ENCODE measurements at places on chromosomes 1 and 21.

DNA sequence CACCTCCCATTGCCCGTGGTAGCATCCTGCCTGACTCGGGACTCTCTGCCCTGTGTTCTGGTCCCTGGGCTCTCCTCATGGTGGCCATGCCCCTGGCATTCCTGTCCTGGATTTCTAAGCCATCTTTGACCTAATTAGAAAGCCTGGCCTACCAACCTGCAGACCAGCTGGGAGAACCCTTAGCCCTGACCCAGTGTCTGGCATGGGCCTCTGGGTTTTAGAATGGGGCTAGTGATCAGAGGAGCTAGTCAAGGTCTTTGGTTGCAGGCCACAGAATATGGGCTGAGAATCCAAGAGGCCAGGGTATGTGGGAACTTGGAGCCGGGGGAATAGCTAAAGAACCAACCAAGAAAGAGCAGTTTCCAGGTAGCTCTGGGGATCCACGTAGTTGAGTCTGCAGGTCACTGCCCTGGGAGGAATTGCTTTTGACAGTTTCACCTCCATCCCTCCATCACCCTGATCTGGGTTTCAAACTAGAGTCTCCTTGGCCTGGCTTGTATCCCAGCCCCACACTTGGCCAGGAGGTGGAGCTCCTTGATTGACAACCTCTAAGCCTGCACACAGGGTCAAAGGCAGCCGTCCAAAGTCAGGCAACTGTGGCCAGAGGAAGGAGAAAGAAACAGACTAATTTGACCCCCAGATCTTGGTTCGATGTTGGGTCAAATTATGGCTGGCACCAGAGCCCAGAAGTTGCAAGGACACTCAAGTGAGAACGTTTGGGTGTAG, 54.7 kb upstream of the ABCG1 start:
- peak; percentile 15 for DNase-seq

GRCh38 chr1:38667626-38668025, 191.9 kb downstream of the RRAGC start:
- DNase-seq: no peak

- DNase-seq: no peak
Observed at GRCh38 chr1:241711326-241711725, 59.2 kb downstream of the WDR64 start.

DNA sequence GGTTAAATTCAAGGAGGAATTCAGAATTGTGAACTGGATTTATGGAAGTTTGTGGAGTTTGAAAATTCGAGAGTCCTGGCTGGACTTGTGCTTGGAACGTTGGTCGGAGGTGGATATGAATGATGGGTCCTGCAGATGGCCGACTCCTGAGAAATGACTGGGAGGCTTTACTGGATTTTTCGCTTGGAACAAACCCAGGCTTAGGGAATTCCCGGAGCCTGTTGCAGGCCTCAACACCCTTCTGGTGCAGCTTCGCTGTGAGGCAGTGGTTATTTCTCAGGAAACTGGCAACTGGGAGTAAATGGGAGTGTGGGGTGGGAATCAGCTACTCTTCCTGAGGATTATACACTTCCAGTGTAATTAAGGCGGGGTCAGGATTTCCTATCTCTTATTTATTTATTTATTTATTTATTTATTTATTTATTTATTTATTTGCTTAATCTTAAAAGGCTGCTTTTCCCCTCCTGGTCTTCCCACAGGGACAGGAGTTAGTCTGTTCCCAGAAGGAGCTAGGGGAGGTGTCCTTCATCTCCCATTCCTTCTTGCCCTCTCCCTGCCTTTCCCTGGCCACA, 21.1 kb downstream of the MAPKAPK2 start:
- no peak for DNase-seq

- no peak for DNase-seq
Observed at GRCh38 chr1:9020305-9020704, 5.9 kb downstream of the SLC2A7 start.

DNA sequence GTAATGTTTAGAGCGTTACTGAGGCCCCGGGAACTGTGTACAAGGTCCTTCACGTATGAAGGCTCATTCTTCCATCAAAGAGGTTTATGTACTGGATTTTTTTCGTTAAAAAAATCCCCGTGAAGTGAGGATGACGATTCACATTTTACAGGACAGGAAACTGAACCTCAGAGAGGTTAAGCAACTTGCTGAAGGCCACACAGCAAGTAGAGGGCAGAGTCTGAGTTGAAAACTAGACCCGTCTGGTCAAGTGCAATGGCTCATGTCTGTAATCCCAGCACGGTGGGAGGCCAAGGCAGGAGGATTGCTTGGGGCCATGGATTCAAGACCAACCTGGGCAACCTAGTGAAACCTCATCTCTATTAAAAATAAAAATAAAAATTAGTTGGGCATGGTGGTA, 140.2 kb downstream of the KAZN start:
- no peak for DNase-seq

GRCh38 chr1:205595435-205595834, 36.4 kb downstream of the ELK4 start:
- DNase-seq: no peak

DNA sequence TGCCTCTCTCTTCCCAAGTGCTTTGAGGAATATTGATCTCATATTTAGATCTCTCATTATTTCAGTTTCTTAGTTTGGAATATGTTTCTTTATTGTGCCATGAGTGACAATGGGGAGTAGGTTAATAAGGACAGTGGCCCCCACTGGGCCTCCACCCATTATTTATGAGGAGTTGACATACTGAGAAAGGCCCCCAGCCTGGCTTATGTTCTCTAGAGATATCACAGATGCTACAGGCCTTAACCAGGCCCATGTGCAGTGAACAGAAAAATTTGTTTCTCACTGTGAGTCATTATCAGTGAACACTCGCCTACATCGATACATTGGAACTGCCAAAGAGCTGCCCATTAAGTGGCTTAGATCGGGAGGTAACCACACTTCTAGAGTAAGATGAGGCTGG, 35.7 kb upstream of the SYT6 start:
- DNase-seq: no peak

DNA sequence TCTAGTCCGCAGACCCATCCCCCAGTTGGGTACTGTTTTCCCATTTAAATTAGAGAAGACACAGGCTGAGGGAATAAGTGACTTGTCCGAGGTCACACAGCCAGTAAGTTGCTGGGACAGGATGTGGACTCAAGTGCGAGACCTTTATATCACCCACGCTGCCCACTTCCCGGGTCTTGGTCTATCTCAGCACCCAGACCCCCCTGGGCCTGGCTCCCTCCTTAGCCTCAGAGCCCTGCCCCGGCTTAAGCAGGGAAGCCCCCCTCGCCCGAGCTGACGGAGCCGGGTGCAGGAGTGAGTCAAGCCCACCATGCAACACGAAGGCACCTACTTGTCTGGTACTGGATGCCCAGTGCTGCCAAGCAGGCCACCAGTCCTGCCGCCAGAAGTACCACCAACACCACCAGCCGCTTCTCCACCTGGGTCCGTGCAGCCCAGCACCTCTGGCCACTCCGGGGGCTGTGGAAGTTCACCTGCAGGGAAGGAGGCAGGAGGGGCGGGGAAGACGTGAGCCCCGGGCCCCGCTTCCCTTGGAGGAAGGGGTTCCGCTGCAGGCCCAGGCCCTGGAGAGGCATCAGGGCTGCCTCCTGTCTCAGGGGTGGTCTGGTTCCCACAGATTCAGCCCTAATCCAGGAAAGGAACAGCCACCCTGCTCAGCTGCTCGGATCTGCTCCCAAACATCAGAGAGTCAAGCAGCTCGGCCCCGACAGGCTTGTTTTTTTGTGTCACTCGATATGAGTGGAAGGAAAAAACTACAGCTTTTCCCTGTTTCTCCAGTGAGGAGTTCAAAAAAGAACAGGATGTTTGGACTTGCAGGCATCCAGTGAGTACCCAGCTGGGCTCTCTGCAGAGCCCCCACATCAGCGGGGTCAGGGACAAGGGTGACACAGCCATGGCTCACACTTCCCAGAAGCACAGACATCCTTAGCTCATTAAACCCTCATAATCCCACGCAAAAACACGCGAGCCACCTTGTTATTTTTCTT, 11.1 kb downstream of the ECE1 start:
- no peak for DNase-seq

DNA sequence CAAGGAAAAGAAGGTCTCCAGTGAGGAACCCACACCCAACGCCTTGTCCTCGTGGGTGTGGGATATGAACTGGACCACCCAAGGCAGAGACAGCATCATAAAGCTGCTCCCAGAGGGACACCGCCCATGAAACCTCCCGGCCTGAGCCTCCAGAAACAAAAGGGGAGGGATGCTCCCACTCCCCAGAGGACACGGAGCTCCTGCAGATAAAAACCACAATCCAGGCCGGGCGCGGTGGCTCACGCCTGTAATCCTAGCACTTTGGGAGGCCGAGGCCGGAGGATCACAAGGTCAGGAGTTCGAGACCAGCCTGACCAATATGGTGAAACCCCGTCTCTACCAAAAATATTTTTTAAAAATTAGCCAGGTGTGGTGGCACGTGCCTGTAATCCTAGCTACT, 66.4 kb downstream of the CHD5 start:
- no peak for DNase-seq

- DNase-seq: no peak
Observed at GRCh38 chr1:244207935-244208244, 156.8 kb downstream of the ZBTB18 start.

GRCh38 chr21:36507397-36508018, 27.6 kb upstream of the CLDN14 start:
- DNase-seq: no peak

DNA sequence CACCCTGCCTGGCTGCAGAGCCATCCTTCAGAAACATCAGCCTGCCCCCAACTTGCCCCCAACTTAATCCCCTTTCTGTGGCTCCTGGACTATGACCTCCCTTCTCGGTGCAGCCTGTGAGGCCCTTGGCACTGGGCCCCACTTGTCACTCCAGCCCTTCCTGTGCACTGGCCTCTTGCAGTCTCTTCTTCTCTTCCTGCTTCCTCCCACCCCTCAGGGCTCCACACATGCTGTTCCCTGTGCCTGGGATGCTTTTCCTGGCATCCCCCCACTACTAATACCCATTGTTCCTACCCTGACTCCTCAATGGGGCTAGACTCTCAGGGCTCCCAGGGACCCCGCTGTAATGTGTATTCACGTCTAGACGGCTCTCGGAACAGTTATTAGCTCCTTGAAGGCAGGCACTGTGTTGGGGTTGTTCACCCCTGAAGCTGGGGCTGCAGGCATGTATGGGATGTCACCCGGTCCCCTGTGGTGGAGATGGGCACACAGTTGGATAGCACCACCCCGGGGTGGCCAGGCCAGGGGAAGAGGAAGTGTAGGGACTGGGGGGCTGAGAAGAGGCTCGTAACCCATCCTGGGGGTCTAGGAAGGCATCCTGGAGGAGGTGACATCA, 4.5 kb downstream of the LDLRAD1 start:
- no peak for DNase-seq

- DNase-seq: no peak
Observed at GRCh38 chr1:236247286-236247685, 34.5 kb downstream of the ERO1B start.

DNA sequence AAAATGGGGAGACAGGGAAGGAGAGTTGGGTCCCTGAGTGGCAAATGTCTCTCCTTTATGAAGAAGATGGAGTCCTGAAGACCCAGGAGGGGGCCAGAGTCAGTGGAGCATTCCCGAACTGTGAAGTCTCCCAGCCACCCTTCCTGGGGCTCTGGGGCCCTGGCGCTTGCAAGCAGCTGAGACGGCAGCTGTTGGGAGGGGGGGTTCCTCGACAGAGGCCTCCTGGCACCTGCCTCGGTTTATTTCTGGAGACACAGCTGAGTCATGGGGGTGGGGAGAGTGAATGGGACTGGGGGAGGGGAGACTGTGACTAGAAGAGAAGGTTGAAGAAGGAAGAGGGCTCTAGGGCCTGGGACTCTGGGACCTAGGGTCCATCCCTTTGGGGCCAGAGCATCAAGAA, 14.0 kb downstream of the NES start:
- DNase-seq: no peak

GRCh38 chr1:112849425-112850033, 106.5 kb downstream of the SLC16A1 start:
- no peak for DNase-seq

DNA sequence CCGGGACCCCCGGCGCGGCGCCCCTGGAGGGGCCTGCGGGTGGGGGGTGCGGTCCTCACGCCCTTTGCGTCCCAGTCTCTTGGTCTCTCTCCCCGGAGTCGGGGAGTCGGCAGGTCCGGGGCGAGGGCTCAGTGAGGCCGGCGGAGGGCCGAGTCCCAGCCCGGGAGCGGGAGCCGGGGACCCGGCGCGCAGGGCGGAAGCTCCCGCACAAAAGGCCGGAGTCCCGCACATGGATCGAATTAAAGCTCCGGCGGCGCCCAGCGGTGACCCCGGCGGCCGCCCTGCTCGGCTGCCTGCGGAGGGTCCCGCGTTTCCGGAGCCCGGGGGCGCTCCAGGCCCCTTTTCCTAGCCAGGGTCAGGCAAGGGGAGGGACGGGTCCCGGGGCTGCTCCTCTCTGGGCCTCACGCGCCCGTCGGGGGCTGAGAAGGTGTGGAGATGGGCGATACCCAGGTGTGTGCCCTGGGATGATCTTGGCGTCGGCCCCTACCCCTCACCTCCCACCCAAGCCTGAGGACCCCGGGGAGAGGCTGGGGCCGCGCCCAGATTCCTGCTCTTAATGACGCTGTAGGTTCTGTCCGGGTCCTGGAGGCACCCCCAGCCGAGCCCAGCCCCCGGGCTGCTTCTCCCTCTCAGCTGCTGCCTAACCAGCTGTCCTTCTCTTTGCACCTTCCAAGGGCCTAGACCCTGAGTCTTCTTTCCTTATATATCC, 512 bp downstream of the FBLIM1 start:
- no peak for DNase-seq

- DNase-seq: no peak
Observed at GRCh38 chr1:8002329-8002910, 23.7 kb downstream of the ERRFI1 start.

DNA sequence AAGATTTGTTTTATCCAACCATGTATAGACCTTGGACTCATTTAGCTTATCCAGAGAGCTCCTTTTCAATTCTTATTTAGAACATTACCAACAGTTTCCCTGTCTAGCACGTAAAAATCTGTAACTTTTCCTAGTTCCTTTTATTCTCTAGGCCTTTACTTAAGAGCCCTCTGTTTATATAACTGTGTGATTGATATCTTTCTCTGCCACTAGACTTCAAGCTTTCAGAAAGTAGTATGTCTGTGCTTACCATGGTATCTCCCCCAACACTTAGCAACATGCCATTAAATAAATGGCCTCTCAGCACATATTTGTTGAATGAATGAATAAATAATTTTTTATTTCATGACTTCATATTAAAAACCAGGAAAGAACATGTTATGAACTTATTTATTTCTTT, 209.4 kb downstream of the PTPRC start:
- no peak for DNase-seq

Measured in stimulated activated CD8-positive, alpha-beta memory T cell treated with anti-CD3 and anti-CD28 coated beads, Interleukin-12 subunit alpha, Interleukin-12 subunit beta, amount 100 ng/mL, for 1 hour (primary cell).